Stimulated activated CD4-positive, alpha-beta T cell treated with anti-CD3 and anti-CD28 coated beads, Interleukin-2, amount 100 ng/mL, for 24 hours (primary cell): ENCODE measurements at places on chromosomes 1 and 21.

DNA sequence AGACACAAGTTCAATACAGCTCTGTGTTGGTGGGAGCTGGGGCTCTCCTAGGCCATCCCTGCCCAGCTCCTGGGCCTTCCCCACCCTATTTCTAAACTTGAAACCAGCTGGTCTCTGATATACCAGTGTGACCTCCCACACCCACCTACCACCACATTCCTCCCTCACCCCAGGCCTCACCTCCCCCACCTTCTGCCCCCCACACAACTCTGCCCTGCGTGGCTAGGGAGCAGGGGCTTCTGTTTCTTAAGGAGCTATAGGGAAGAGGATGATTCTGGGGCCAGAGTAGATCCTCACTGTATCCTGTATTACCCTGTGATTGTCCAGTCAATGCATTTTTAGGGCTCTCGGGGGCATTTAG, 16.5 kb downstream of the NES start:
- no peak for DNase-seq

GRCh38 chr1:233654658-233655280, 40.9 kb downstream of the KCNK1 start:
- no peak for DNase-seq

DNA sequence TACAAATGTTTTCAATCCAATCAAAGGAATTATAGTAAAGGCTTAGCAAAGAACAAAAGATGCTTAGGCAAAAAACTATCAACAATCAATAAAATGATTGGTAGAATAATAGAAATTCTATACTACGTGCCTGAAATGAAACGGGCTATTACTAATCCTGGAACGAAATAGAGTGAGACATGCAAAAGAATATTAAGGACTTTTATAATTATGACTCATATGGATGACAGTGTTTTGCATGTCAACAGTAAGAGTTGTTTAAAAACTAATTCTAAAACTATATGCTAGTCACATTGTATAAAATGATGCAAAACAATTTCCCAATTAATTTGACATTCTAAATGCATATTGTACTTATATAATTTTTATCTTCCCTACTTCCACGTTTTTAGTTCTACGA, 35.6 kb downstream of the LRRIQ3 start:
- DNase-seq, result no peak

DNA sequence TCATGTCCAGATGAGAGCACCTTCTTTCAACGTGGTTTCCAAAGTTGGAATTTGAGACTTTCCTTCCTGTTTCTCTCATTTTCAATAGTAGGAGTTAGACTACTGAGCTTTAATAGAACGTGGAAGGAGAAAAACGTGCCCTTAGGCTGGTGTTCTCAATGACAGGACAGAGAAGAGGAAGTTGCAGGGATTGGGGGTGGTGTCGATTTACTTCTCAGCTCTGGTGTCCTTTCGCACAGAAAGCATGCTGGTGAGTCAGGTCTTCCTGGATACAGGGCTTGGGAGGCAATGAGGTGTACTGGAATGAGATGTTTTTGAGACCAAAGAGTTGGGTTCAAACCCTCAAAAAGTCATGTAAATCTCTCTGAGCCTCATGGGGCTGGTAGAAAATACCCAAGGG, 67.1 kb downstream of the HIVEP3 start:
- no peak for DNase-seq

DNA sequence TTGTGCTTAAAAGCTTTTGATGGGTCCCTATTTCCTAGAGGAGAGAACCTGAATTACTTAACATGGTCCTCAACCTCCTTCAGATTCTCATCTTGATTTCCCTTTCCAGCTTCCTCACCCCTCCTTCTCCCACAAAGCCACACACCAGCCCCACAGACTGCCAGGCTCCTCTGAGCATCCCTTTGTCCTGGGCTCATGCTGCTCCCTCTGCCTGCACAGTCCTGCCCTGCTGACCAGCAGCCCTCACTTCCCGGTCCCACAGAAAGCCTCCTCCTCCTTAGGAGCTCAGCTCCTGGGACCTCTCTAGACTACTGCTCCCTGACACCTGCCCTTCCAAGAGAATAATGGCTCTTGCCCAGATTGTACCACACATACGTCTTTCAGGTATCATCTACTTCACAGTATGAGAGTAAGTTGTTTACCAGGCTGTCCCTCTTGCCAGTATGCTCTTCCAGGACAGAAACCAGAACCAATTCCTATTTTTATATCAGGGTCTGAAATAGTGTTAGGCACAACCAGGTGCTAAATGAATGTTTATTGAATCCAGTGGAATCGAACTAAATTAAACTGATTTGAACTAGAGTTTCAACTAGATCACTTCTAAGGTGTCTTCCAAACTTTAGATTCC, 373.4 kb downstream of the LMX1A start:
- DNase-seq, result no peak

GRCh38 chr1:82466891-82467290, 666.2 kb downstream of the ADGRL2 start:
- no peak for DNase-seq
